ENCODE measurements at places on chromosomes 12 and 14. TPM values are rescaled to one million over a fixed set of nuclear protein-coding genes. Genes with fewer than 3 reads are reported as not detected.

The ADAMTS20 gene
- total RNA-seq = not detected

The SLC2A3 gene
- total RNA-seq = 13.2 TPM

The ASB2 gene
- 0.10 TPM for total RNA-seq

The PTPRO gene
- total RNA-seq = 0.10 TPM

The OR6C1 gene
- total RNA-seq = not detected

The C1S gene
- total RNA-seq = 0.27 TPM

The CACNA1C gene
- total RNA-seq = 0.05 TPM
